T1000 (cell line): ENCODE measurements at places on chromosomes 4 and X.

DNA sequence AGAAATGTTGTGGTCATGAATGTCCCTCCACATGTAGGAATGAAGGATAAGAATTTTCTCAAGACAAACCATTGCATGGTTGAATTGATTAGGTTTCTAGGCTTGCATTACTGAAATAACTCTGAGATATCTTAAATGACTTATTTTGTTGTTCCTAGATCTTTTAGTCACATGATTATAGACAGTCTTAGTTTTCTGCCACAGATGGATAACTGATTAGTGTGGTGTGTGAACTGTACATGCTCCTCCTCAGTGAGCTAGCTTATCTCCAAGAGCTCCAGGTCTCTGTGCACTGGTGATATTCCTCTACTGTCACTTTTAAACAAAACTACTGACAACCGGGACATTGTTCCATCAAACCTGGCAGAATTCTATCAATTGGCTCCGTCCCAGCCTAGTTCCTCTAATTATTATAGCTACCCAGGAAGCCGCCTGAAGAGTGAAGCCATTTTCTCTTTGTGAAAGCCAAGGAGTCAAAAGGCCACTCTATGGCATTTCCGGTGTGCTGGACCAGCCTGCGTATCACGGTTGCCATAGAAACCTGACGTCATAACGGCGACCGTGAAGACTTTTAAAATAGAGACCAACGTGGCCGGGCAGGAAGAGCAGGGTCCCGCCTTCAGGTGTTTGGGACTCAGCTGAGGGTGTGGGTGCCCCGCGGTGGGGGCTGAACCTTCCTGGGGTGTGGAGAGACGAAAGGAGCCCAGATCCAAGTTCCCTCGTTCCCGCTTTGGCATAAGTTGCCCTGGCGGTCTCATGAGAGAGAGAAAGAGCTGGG lies 28.1 kb downstream of the BEX3 start:
- DNase-seq = peak; percentile 8

- no peak for DNase-seq
Observed at GRCh38 chrX:16825264-16826035, 39.2 kb downstream of the TXLNG start.

- DNase-seq = no peak
Observed at GRCh38 chr4:104163820-104164219, 330.9 kb downstream of the CXXC4 start.

DNA sequence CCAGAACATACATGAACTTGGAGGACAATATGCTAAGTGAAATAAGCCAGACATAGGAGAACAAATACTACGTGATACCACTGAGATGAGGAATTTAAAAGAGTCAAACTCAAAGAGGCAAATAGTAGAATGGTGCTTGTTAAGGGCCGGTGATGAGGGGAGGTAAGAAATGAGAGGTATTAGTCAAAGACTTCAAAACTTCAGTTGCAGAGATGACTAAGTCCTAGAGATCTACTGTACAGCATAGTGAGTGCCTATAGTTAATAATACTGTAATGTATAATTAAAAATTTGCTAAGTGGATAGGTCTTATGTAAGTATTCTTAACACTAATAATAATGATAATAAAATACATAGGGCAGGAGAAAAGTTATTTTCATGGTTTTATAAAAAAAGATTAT lies 126.9 kb upstream of the VEGFC start:
- no peak for DNase-seq

- DNase-seq = no peak
Observed at GRCh38 chrX:111854556-111855490, 21.2 kb upstream of the TRPC5OS start.

GRCh38 chrX:11254417-11255109 lies 38.6 kb upstream of the AMELX start:
- no peak for DNase-seq
